CD4-positive, alpha-beta T cell treated with Interleukin-10 for 1 hour (primary cell): ENCODE measurements at places on chromosomes 13 and 19.

- DNase-seq: no peak
Measured at GRCh38 chr13:72834601-72835000, 52.7 kb downstream of the PIBF1 start.

- no peak for DNase-seq
Measured at GRCh38 chr19:3420909-3421619, 54.7 kb downstream of the NFIC start.

DNA sequence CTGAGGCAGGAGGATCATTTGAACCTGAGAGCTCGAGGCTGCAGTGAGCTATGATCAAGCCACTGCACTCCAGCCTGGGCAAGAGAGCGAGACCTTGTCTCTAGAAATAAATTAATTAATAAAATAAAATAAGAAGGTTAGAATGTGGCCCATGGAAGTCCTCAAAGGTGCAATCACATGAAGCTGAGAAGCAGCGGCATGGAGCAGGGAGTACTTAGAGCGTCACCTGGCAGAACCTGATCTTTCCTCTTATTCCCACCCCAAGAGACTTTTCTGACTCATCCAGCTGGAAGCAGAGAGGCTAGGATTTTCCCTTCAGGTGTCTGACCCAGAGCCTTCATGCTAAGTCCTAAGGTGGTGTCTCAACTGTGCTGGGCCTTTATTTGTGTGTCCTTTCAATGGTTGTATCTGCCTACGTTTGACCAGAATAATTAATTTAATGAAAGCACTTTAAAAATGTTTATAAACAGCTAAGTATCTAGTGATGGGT is 8.9 kb upstream of the MRPS31 start:
- DNase-seq: no peak

DNA sequence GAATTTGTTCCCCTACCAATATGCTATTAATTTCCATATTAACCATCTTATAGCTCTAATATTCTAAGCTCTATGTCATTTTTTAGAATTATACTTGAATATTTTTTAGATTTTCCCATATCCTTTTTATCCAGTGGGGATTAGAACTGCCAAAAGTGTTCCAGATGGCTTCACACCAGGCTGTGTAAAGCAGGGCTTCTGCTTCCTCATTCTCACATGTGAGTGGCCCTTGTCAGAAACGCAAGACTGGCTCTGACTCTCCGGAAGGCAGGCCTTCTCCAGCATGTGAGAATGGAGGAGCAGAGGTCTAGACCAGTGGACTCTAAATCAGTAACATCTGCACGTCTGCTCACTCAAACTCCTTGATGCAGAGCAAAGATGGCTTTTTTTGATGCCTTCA is 650.1 kb downstream of the FGF9 start:
- no peak for DNase-seq

- DNase-seq: no peak
Measured at GRCh38 chr19:18718015-18718526, 34.6 kb downstream of the CRTC1 start.

DNA sequence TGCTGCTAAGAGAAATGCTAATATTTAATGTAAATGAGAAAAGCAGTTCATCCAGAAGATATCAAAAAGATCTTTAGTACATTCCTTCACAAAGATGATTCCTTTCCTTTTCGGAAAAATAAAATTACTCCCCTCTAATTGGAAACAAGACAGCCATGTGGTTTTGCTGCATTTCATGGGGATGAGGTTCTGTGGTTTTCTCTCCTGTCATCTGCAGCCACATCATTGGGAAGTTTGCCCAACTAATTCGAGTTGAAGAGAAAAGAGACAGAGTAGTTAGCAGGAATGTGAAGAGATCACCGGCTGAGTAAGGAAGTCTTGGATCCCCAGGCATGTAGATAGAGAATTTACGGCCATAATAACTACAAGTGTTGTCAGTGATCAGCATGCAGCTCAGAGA is 122.1 kb downstream of the CYSLTR2 start:
- no peak for DNase-seq
